Osteoblast (primary cell): ENCODE measurements at places on chromosomes 12 and 14.
A peak's percentile ranks its signal among the peaks of the same experiment; 100 is the strongest.

DNA sequence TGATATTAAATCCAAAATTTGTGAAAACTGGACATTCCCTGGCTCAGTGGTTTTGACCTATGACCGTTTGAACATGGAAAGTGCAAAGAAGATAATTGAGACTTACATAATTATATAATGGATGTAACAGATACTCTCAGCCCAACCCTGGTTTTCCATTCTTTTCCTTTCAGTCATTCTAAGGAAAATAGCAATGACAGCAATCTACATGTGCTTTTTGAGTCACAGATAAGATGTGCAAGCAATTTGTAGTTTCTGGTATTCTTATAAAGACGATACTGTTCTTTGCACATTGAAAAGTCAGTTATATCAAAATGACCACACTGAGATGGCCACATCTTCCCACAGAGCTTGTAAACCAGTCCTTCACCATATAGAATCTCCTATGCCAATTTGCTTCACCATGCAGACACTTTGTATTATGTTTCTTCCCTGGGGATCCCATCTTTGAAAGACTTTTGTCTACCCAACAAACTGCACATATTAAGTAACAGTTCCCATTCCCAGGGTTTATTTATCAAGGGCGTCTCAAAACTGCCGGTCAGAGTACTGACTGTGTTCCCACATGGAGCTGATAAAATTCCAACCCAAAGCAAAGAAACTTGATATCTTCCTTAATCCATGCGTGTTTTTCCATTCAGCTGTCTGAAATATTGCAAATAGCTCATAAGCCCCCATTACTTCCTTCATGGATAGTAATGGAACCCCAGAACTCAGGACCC is 34.8 kb downstream of the PLXNC1 start:
- no peak for DNase-seq

DNA sequence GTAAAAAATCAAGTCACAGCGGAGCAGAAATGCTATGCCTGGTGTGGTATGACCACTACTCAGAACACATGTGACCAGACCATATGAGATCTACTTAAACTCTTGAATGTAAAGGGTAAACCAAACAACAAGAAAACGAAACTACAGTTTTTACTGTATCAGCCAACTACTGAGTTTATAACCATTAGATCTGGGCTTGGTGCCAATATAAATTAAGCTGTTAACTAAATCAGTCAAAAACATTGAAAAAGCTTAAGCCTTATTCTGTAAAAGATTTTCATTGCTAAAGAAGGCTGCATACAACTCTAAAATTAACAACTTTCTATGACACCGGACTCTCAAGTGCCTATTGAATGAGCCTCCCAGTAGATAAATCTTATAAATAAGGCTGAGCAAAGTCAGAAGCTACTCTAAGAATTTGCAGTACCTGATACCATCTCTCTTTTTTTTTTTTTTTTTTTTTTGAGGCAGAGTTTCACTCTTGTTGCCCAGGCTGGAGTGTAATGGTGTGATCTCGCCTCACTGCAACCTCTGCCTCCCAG is 35.4 kb downstream of the SPTLC2 start:
- peak; percentile 69 for DNase-seq

DNA sequence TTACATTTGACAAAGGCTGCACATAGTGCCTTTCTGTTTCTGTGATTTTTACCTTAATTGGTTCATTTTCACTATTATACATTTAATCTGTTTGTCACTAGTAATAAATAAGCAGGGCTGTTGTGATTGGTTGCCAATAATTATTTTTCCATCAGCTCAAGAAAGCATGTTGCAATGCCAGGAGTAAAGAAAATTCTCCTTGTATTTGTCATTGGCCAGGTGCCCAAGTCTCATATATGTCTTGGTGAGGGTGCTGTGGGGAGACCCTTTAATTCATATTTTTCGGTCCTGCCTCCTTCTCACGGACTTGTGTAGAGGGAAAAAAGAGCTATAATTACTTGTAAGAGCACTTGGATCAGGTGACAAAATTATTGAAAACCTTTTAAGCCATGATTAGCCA is 108.0 kb downstream of the KITLG start:
- DNase-seq = no peak

- peak; percentile 53 for DNase-seq
Measured at GRCh38 chr14:70259420-70259819, 70.7 kb upstream of the SLC8A3 start.
